ENCODE measurements at places on chromosomes 6 and 20.

GRCh38 chr6:28446818-28447511 is 3.7 kb upstream of the ZSCAN23 start:
- DNase-seq = no peak

GRCh38 chr6:109388265-109388664 is 6.0 kb upstream of the CD164 start:
- no peak for DNase-seq

- no peak for DNase-seq
Observed at GRCh38 chr6:16320533-16321340, 82.3 kb downstream of the GMPR start.

GRCh38 chr6:158854214-158855101 is 35.3 kb upstream of the EZR start:
- no peak for DNase-seq

GRCh38 chr6:104608101-104608500 is 251.6 kb downstream of the HACE1 start:
- no peak for DNase-seq

DNA sequence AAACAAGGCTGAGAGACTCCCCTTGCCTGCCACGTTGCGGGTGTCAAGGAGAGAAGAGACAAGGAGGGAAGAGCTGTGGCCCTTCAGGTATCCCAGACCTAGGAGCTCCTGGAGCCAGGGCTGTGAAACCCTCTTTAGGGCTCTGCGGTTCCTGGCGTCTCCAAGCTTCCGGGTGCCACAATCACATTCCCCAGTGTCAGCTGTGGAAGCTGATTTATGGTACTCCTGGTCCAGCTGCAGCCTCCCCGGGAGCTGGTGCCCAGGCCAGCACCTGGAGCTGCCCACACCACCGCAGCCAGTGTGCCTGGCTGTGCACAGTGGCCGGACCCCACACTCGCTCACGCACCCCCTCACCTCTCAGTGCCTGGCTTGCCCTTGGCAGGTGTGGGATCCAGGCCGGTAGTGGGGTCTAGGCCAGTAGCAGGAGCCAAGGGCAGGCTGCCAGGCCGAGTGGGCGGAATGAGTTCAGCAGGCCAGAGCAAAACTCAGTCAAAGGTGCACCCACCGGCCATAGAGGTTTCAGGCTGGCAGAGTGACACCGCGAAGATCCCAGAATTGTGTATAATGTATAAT is 58.9 kb upstream of the L3MBTL3 start:
- no peak for DNase-seq

DNA sequence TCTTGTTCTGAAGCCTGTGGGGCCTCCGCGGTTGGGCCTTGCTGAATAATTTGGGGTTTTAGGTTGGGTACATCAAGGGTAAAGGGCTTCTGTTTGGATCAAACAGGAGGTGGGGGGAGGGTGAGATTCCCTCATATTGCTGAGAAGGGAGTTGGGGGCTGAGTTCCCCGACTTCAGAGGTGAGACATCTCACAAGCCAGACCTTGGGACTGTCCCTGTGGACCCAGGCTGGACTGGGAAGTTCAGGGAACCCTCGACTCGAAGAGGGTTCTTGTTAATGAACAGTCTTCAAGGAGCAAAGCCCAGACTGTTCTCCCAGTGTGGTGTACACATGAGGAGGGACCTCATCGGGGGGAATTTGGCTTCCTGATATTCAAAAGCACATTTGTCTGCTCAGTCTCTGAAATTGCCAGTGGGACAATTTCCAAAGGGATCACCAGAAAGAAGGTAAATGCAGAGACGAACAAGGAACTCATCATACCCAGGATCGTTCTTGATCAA is 118.5 kb downstream of the SYCP2 start:
- no peak for DNase-seq

DNA sequence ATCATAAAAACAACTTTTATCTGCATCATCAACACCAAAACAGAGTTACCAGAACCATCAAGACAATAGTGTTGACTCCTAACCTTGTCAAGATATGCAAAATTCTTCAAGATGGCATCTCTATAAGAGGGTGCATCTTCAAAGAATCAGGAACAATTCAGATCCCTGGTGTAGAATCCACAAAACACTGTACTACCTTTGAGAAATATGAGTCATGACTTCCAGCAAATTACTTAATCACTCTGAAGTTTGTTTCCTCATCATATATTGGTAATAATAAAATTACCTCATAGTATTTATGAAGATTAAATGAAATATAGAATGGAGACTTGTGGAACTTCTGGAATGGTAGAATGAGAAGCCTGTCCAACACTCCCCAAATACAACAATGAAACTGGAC is 221.3 kb upstream of the SUPT3H start:
- no peak for DNase-seq

- DNase-seq = no peak
Observed at GRCh38 chr6:129638055-129638684, 71.8 kb downstream of the ARHGAP18 start.

DNA sequence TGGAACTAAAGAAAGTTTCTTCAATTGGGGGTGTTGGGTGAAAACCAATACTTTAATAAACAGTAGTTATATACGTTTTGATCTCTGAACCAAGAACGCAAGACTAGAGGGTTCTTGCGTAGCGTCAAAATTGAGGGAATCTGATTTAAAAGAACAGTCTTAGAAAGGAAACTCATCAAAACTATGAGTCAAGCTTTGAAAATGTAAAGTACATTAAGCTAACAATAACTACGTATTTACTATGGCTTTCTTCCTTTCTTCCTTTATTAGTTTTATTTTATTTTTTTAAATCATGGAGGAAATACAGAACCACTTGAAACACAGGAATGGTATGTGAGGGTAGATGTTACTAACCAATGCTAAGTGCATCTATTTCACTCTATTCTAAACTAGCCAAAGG is 287.0 kb upstream of the RSPO3 start:
- DNase-seq = no peak
